ENCODE measurements at places on chromosomes 1 and 21.

- H3K36me3 ChIP-seq: peaks cover 4% of the 10 kb centered on the region
- H3K4me1 ChIP-seq: peaks cover 60% of the 10 kb centered on the region
- no peak for DNase-seq
- peak overlapping the region; percentile 86 for H3K4me3 ChIP-seq
- no peaks in the 10 kb centered on the region for H3K27me3 ChIP-seq
- H3K27ac ChIP-seq: peak overlapping the region; percentile 94
Observed at GRCh38 chr1:2583871-2584351, 2.7 kb upstream of the PRXL2B start.

DNA sequence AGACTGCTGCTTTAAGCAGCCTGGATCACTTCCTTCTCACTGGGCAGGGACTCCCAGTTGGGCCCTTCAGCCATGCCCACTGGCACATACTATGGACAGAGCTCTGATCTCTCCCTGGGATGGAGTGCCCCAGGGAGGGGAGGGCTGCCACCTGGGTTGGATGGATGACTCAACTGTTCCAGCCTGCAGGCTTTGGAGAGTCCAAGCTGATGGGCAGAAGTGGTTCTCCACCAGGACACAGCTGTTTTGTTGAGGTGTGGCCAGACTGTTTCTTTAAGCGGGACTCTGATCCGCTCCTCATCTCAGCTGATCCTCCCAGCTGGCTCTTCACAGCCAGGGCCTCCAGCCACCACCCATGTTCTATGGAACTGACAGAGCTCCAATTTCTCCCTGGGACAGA lies 166.9 kb downstream of the MAGI3 start:
- H3K36me3 ChIP-seq: peaks cover 2% of the 10 kb centered on the region
- no peak overlapping the region for H3K4me3 ChIP-seq
- H3K27ac ChIP-seq: no peak overlapping the region

GRCh38 chr1:214289574-214290272 lies 8.8 kb downstream of the SMYD2 start:
- H3K4me3 ChIP-seq: no peak overlapping the region
- peaks cover 3% of the 10 kb centered on the region for H3K27me3 ChIP-seq
- H3K4me1 ChIP-seq: peaks cover 6% of the 10 kb centered on the region
- H3K27ac ChIP-seq: no peak overlapping the region
- H3K36me3 ChIP-seq: peaks cover 13% of the 10 kb centered on the region
- DNase-seq: no peak

DNA sequence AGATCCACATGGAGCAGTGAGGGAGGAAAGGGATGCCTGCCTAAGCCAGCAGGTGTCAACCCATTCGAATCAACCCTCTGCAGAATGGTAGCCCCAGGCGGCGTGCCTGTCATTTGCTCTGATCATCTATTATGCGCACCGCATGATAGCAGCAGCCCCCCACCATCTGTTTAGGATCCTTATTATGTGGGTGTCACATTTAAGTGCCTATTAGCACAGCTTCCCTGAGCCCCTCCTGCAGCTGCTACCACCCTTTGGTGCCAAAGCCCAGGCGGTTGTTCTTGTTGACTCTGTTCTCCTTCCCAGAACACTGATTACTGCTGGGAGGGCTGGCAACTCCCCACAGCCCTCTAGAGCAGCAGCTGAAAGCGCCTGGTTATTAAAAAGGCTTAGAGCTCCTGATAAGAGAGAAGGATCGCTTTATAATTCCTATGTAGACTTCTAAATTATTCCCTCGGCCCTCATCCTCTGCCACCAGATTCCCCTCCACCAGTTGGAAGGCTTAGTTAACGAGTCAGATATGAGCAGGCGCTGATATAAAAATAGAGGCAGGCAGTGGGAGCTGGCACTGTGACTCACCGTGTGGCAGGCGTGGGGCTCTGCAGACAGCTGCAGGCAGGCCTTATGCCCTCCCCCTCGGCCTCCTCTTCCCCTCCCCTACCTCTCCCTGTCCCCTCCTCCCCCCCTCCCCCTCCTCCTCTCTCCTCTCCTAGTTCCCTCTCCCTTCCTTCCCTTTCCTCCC lies 23.0 kb downstream of the ACTA1 start:
- DNase-seq: no peak
- H3K27ac ChIP-seq: no peak overlapping the region
- peak overlapping the region; percentile 2 for H3K4me3 ChIP-seq
- peaks cover 14% of the 10 kb centered on the region for H3K4me1 ChIP-seq

DNA sequence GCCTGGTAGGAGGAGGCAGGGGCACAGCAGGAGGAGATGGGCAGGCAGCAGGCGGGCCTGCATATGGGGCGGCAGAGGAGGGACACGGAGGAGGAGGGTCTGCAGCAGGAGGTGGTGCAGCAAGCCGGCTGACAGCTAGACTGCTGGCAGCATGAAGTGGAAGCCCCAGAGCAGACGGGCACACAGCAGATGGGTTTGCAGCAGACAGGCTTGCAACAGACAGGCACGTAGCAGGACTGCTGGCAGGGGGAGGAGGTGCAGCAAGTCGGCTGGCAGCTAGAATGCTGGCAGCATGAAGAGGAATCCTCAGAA lies 615 bp downstream of the KRTAP10-5 start:
- no peak overlapping the region for H3K4me3 ChIP-seq
- H3K27me3 ChIP-seq: peaks cover 10% of the 10 kb centered on the region
- H3K27ac ChIP-seq: no peak overlapping the region
- H3K4me1 ChIP-seq: peaks cover 16% of the 10 kb centered on the region

GRCh38 chr1:2561898-2562895 lies 6.0 kb downstream of the TNFRSF14 start:
- no peak overlapping the region for H3K27ac ChIP-seq
- H3K27me3 ChIP-seq: no peaks in the 10 kb centered on the region
- peaks cover 13% of the 10 kb centered on the region for H3K4me1 ChIP-seq
- H3K36me3 ChIP-seq: peaks cover 9% of the 10 kb centered on the region

DNA sequence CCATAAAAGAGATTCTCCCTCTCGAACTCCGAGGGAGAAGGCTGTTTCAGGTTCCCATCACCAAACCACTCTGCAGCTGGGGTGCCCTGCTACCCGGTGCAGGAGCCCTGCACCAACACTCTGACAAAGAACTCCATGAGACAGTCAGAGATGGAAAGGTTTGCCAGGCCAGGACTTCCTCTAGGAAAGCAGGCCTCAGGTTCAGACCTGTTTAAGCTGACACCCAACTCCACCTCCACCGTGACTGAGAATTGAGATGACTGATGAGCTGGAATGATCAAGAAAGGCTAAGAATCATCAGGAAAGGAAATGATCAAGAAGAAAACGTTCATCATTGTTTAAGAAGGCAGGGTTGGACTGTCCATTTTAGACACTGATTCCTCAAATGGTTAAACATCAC lies 46.2 kb upstream of the KCNE1 start:
- no peak overlapping the region for H3K4me3 ChIP-seq
- H3K36me3 ChIP-seq: no peaks in the 10 kb centered on the region
- peaks cover 1% of the 10 kb centered on the region for H3K27me3 ChIP-seq
- no peak overlapping the region for H3K27ac ChIP-seq

DNA sequence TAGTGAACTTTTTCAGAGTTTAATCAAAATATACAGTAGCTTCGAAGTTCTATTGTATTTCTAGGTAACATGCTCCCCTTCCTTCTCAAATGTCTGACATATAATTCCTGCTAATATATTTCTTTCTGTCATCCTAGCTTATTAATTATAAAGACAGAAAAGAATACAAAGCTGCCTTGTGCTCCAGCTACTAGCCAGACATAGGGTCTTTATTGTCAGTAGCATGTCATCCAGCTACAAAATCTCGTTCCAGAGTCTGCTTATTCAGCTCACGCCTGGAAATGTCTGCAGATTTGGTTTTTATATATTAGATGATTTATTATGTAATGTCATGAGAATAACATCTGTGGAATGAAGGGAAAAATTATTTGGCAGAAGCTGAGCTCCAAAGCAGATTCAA lies 1102.8 kb downstream of the BRINP3 start:
- no peaks in the 10 kb centered on the region for H3K36me3 ChIP-seq
- H3K27me3 ChIP-seq: no peaks in the 10 kb centered on the region
- no peak for DNase-seq
- no peaks in the 10 kb centered on the region for H3K4me1 ChIP-seq
- no peak overlapping the region for H3K27ac ChIP-seq
- H3K4me3 ChIP-seq: no peak overlapping the region

DNA sequence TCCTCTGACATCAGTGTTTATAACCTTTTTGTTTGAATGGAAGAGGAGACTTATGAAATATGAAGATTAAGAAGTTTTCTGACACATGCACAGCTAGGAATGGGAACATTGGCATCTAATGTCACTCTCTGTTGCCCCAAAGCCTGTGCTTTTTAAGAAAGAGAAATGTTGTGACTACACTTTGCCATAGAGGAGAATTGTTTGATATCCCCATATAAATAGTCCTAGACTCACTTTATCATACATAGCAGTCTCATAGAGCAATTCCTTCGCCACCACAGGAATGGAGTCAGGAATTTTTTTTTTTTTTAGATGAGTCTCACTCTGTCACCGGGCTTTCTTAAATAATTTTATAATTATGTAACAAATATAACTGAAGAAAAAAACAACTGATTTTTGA lies 1.5 kb downstream of the KRTAP21-3 start:
- no peaks in the 10 kb centered on the region for H3K27me3 ChIP-seq
- DNase-seq: no peak
- H3K27ac ChIP-seq: peak overlapping the region; percentile 75
- peaks cover 29% of the 10 kb centered on the region for H3K4me1 ChIP-seq
- H3K36me3 ChIP-seq: peaks cover 3% of the 10 kb centered on the region

- peak; percentile 6 for DNase-seq
- H3K27ac ChIP-seq: peak overlapping the region; percentile 32
- peak overlapping the region; percentile 78 for H3K4me3 ChIP-seq
Observed at GRCh38 chr1:226425431-226426031, 17.6 kb upstream of the PARP1 start.

- peaks cover 4% of the 10 kb centered on the region for H3K27me3 ChIP-seq
- H3K4me1 ChIP-seq: no peaks in the 10 kb centered on the region
- DNase-seq: no peak
- no peak overlapping the region for H3K4me3 ChIP-seq
Observed at GRCh38 chr1:48480504-48480903, 8.5 kb upstream of the SPATA6 start.

- peak overlapping the region; percentile 89 for H3K4me3 ChIP-seq
- H3K36me3 ChIP-seq: peaks cover 19% of the 10 kb centered on the region
- peaks cover 50% of the 10 kb centered on the region for H3K4me1 ChIP-seq
- DNase-seq: no peak
- no peaks in the 10 kb centered on the region for H3K27me3 ChIP-seq
Observed at GRCh38 chr1:33348194-33348593, 27.3 kb upstream of the A3GALT2 start.

DNA sequence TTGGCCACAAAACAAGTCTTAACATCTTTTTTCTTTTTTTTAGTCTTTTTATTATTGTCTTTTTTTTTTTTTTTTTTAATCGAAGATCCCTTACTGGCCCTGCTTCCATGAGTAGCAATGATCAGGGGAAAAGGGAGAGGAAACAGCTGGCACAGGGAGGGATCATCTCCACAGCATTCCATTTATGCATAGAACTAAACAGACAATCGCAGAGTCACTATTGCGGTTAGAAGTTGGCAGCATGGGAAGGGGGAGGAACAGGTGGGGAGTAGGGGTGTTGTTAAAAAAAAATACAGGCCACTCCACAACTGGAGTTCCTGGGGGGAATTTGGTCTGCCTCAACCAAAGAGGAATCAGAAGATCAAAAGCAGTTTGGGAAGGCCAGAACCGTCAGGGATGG lies 55.4 kb downstream of the C1orf185 start:
- no peak overlapping the region for H3K4me3 ChIP-seq
- no peak overlapping the region for H3K27ac ChIP-seq
- H3K36me3 ChIP-seq: no peaks in the 10 kb centered on the region
- no peaks in the 10 kb centered on the region for H3K4me1 ChIP-seq
- H3K27me3 ChIP-seq: peaks cover 21% of the 10 kb centered on the region

GRCh38 chr1:113648478-113648877 lies 110.8 kb downstream of the PHTF1 start:
- H3K4me3 ChIP-seq: no peak overlapping the region
- DNase-seq: no peak
- H3K27me3 ChIP-seq: no peaks in the 10 kb centered on the region

GRCh38 chr1:73782901-73783300 lies 415.1 kb downstream of the LRRIQ3 start:
- no peaks in the 10 kb centered on the region for H3K4me1 ChIP-seq
- H3K27me3 ChIP-seq: no peaks in the 10 kb centered on the region
- DNase-seq: no peak
- H3K4me3 ChIP-seq: no peak overlapping the region

DNA sequence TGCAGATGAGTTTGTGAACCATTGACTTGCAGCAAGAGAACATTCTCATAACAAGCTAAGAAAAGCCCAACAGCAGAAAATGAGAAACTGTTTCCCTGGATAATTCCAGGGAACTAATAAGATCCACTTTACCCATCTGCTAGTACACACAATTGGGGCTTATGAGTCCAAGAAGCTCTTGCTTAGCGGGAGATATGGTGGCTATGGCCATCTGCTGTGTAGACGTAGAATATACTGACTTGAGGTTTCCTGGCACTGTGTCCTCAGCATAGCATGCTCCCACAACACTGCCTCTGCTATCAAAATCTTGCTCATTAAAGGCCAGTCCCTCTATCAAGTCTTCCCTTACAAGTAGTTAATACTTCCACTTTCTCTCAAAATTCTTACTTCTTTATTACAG lies 6.8 kb upstream of the RXRG start:
- H3K4me3 ChIP-seq: no peak overlapping the region
- H3K27me3 ChIP-seq: peaks cover 22% of the 10 kb centered on the region
- no peak for DNase-seq
- no peak overlapping the region for H3K27ac ChIP-seq
